ENCODE measurements at places on chromosomes 5 and 9.

DNA sequence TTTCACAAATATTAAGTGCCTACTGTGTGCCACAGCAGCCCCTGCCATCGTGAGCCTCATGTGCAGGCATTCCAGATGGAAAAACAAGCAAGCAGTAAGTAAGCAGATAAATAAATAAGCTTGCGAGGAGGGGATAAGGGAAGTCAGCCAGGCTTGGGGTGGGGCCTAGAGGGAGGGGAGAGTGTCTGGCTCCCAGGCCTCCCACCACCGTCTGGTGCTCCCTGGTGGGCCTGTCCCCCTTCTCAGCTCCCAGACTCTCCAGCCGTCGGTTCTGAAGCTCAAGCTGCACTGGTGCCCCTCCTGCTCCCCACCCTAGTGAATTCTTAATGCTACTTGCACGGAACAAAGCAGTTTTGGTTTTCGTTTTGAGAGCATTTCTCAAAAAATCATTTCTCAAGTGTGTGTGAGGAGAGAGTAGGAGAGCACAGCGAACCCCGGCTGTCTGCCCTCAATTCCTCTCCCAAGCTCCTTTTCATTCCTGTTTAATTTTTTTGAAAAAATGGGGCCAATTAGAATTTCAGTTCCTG, 6.6 kb upstream of the IER5L start:
- DNase-seq, result no peak

DNA sequence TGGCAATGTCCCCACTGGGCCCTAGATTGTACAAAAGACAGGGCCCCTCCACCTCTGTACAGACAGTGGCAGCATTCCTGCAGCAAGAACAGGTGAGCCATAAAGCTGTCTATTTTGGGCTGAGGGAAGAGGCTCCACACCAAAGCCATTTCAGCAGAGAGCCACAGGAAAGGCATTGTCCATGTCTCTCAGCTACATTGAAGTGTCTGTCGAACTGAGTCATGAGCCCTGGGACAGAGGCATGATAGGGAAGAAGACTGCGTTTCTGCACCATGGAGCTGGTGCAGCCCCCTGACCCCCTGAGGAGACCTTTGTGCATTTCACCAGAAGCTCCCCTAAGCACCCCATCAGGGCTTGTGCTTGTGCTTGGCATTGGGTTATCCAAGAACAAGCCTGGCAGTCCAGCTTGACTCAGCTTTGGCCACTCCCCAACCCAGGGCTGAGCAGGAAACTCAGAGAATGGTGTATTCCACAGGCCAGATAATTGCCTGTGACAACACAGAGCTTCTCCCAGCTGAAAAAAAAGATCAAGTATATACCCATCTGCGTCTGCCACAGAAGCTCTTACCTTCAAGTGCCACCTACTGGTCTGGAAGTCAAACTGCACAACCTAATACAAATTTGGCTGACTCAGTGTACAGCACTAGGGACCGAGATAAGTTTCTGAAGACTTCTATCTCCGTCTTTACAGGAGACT, 5.9 kb upstream of the FRMD3 start:
- DNase-seq, result peak; percentile 83

GRCh38 chr9:113570749-113571711, 107.5 kb downstream of the RGS3 start:
- peak; percentile 58 for DNase-seq

GRCh38 chr9:83264315-83264714, 201.4 kb upstream of the RASEF start:
- no peak for DNase-seq

GRCh38 chr5:98425640-98426039, 347.8 kb upstream of the RGMB start:
- peak; percentile 15 for DNase-seq

- no peak for DNase-seq
These were observed 89.0 kb downstream of the UBAP2 start for GRCh38 chr9:33959725-33960124.

DNA sequence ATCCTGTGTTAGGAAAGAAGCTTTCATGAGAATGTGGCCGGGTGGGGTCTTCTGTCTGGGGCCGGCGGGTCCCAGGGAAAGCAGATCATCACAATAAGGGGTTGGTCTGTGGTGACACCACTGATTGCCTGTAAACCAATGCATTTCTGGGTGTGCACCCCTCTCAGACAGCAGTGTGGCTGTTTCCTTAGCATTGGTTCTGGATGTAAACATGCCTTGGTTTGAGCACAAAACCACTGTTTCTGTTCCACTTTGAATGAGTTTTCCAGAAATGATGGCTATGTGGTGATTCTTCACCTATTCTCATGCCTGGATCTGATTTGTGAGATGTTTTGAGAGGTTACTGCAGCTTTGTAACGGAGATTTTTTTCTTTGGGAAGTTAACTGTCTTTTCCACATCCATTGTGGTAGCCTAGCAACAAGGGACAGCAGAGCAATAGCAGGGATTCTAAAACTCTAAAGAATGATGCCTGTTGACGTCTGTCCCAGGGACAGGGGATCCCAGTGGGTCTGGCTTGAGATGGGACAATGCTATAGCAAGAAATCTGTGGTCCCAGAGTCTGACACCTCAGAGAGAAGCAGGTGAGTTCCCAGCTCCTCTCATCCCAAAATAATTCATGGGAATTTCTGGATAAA, at the start of gene CCDC192:
Gene CCDC192 (plus strand): TSS at position 466 of the 636 bp plus-strand sequence. CDS start 55 bp downstream, at position 521.
- DNase-seq, result no peak

DNA sequence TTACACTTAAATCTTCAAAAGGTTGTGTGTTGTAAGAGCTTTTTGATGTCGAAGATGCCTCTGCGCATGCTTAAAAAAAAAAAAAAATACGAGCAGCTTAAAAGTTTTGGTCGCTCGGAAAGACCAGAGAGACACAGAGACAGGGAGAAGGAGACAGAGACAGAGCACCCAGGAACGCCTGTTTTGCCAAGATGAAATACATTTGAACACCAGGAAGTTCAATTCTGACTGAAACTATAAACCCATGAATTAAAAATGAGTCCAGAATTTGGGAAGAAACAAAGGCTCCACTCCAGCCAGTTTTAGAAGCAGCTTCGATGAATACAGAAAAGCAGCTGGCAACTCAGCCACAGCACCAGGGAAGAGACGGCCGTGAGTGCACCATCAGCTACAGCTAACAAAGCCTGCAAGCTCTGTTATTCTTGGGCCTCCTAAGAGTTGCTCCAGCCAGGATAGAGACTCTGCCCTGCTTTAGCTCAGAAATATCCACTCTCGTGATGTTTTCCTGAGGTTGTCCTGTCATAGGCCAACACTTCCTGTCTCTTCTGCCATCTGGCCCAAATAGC, 2.5 kb upstream of the ZNF474 start:
- DNase-seq, result peak; percentile 45

DNA sequence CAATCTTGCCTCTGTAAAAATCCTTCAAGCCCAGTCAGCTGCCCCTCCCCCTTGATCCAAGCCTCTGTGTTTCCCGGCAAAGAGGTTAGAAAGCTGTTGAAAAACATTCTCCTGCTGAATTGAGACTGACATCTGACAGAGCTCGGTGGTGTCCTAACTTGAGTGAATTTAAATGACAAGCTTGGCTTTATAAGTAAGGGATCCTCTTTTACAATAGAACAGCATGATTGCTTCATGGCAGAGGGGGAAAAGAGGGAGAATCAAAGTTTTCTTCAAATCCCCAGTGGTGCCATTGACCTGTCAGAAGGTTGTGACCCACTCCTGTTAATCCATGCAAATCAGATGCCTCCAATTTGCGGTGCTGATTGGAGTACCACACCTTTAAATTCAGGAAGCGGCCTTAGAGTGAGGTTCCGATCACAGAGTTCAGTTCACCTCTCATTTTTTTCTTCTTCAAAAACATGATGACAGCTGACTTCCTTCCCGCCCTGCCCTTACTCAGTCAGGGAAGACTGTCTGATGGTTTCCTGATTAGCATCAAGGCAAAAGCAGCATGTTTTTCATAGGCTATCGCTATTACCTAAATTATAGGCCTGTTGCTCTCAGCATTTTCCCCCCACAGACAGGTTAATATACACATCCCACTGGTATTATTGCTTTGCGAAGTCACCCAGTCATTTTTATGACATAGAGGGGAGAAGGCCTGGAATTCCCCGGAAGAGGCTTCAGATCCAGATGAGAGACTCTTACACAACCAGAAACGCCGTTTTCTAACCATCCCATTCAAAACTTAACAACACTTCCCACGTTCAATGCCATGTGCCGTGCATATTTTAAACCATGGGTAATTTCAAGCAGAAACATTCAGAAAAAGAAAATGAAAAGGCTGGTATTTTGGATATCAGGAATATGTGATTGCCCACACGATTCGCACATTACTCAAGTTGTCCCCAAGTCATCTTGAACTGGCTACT, 141.4 kb downstream of the EBF1 start:
- no peak for DNase-seq

DNA sequence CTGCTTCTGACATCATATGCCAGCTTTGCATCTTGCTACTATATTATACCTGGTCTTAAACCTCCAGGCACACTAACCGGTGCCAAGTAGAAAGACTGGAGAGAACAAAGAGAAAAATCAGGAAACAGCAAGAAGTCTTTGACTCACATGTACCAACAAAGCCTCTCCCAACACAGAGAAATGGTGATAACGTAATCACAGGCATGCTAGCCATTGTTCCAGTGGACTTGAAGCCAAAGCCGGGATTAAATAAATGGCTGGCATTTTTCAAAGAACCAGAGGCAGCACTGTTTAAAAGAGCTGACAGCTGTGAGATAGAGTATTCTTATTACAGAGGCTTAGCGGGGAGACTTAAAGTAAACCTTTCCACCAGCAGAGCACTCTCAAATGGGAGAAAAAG, 148.4 kb upstream of the NFIL3 start:
- DNase-seq, result peak; percentile 88

DNA sequence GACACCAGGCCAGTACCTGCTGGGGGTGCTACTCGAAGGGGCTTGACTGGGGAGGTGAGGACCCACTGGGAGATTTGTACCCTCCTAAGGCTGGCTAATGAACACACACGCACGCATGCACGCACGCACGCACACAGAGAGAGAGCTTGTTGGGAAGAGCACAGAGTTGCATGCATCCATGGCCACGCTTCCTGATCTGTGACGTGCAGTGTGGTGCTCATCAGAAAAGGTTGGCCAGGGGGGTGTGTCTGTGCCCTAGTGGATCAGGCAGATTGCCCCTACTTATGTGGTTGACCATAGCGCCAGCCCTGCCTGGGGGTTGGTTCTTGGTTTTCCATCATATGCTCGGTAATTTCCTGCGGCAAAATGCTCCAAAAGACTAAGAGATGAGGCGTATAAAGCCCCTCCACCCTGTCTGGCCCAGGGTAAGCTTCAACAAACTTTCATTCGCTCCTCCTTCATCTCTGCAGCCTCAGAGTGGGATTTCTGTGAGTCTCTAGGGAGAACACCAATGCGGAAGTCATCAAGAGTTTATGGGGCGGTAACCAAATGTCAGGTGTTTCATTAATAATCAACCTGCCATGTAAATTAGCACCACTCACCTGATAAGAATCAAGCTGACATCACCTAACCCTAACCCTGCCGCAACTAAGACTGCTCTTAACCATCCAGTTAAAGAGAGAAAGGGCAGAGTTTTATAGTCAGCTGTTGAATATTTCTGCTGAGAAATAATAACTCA, 8.0 kb upstream of the GFI1B start:
- no peak for DNase-seq

GRCh38 chr9:5608298-5609225, 20.3 kb upstream of the RIC1 start:
- DNase-seq, result peak; percentile 40

GRCh38 chr9:102209176-102209575, 470.7 kb upstream of the GRIN3A start:
- no peak for DNase-seq

DNA sequence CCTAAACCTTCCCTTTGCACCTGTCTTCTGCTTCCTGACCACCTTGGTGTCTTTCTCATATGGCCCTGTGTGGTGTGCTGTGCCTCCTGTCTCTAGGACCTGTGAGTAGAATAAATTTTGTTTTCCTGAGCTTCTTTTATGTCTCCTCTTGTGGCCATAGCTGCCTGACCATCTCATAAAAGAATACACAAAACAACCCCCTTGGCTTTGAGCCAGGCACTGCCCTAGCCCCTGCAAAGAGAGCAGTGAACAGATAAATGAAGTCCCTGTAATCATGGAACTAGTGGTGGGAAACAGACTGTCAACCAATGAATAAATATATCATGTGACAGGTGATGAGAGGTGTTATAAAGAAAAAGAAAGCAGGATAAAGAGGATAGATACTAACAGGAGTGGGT, 485.1 kb downstream of the CSNK1G3 start:
- DNase-seq, result peak; percentile 1

DNA sequence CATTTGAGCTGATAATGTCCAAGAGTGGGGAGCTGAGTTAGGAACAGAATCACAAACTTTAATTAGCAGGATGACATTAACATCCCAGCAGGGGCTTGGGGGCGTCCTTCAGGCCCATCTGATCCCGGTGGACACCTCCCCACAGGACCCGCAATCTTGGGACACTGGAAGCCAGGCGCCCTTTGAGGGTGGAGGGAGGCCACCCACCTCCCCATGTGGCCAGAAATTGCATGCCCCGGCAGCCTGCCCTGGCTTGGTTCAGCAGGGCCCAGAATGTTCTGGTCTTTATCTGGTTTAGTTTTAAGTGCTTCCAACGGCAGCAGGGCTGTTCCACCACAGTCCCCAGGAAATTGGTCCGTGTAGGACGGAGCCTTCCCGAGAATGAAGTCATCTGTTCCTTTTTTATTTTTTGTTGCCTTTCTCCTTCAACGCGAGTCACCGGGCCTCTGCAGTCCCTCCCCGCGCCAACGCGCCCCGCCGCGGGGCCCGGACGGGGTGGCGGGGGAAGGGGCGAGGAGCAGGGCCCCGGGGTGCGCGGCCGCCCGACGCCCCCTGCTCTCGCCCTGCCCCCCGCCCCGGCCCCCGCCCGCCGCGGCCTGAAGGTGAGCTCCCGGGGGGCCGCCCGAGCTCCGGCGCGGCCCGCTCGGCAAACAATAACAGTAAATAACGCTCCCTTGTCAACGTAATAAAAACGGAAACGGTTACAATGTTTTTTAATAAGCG, 207.9 kb downstream of the C9orf50 start:
- peak; percentile 89 for DNase-seq

DNA sequence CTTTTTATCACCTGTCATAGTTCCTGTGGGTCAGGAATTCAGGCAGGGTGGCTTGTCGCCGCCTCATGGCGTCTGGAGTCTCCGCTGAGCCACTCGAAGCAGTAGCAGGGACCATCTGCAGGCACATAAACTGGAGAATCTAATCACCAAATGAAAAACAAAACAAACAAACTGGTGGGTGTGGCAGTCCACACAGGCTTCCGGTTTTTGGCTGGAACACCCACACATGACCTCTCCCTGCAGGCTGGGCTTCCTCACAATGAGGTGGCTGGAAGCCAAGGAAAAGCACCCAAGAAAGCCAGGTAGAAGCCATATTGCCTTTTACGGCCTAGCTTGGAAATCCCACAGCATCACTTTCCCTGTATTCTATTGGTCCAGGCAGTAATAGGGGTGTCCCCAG, 197.0 kb downstream of the SYK start:
- no peak for DNase-seq
